ENCODE measurements at places on chromosomes 16 and 17. TPM values are rescaled to one million over a fixed set of nuclear protein-coding genes. Genes with fewer than 3 reads are reported as not detected.

Gene STAT3
- total RNA-seq = 254 TPM

DNA sequence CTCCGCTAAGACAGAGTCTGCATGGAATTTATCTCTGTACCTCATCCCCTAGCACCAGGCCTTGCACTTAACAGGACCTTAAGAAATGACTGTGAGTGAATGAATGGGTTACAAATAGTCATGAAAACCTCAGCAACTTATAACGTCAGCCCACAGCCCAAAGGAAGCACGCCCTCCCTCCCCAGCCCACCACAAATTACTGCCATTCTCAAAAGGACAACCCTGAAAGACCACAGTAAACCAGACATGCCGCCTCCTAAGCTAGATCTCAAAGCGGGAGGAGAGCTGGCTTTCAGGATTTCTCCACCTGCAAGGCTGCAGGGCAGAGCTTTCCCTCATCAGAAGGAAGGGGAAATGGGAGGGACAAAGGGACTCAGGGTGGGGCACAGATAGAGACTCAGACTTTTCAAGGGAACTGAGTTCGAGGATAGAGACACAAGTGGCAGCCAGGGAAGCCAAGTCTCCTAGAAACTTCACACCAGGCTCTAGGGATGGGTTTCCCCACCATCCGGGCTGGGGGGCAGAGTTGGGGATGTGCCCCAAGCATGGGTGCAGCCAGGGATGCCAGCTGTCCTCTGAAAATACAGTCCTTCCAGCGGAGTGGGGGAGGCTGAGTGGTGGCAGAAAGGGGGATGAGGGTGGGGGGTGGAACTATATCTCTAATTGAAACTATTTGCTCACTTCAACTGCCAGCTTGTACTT lies 56.7 kb downstream of the PLXDC1 start:
- no peaks in the 10 kb centered on the region for H3K36me3 ChIP-seq
- H3K4me3 ChIP-seq = no peak overlapping the region
- H3K27me3 ChIP-seq = no peaks in the 10 kb centered on the region
- H3K27ac ChIP-seq = no peak overlapping the region
- DNase-seq = no peak

Gene GPR179
- total RNA-seq = 0.13 TPM

DNA sequence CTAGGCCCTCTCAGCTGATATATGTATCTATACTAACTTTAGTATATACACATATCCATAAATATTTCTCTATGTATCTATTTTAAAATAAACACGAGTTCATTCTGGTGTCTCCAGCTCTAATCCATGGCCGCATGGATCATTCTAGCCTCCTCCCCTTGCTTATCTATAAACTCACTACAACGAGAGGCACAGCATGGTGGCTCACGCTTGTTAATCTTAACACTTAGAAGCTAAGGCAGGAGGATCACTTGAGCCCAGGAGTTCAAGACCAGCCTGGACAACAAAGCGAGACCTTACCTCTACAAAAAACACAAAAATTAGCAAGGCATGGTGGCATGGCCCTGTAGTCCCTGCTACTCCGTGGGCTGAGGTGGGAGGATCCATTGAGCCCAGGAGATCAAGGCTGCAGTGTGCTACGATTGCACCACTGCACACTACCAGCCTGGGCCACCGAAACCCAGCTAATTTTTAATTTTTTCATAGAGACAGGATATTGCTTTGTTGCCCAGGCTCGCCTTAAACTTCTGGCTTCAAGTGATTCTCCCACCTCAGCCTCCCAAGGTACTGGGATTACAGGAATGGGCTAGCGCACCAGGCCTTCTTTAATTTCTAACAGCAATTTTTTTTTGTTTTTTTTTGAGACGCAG lies 3.9 kb upstream of the ZNF207 start:
- no peak for DNase-seq
- H3K36me3 ChIP-seq = no peaks in the 10 kb centered on the region
- H3K27me3 ChIP-seq = no peaks in the 10 kb centered on the region
- peaks cover 9% of the 10 kb centered on the region for H3K4me1 ChIP-seq

Gene C17orf50
- total RNA-seq = not detected

- no peak overlapping the region for H3K27ac ChIP-seq
- no peaks in the 10 kb centered on the region for H3K27me3 ChIP-seq
- no peaks in the 10 kb centered on the region for H3K4me1 ChIP-seq
- DNase-seq = no peak
These were observed 49.6 kb upstream of the NKD1 start for GRCh38 chr16:50498431-50499155.

GRCh38 chr16:65499566-65499965 lies 377.7 kb upstream of the CDH11 start:
- no peaks in the 10 kb centered on the region for H3K27me3 ChIP-seq
- no peaks in the 10 kb centered on the region for H3K4me1 ChIP-seq
- no peak overlapping the region for H3K27ac ChIP-seq
- H3K36me3 ChIP-seq = no peaks in the 10 kb centered on the region

DNA sequence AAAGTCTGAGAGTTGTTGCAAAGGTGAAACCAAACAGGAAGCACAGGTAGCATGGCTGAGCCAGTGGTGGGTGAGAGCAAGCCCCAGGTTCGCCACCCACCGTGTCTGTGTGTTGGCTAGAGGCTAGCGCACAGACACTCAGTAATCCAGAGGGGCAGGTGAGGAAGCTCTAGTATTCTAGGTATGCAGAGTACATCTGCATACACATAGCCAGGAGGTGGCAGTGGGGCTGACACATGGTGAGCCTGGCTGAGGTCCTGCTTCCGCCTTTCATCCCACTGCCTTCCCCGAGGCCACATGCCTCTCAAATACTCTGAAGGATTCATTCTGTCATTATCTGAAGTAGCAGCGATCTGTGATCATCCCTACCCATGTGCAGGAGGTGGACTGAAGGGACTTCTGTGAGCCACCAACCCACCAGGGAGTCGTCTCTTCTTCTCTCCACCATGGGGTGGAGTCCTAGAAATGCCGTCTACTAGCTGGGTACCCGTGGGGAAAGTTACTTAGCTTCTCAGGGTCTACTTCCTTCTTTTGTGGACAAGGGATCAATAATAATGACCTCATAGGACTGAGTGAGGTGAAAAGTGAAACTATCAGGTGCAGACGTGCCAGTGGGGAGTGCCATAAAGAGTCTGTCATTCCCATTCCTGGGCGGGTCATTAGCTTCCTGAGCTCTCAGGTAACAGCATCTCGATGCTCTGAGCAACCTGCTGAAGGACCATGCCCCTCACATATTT lies 36.0 kb upstream of the ICAM2 start:
- no peaks in the 10 kb centered on the region for H3K4me1 ChIP-seq
- H3K36me3 ChIP-seq = peaks cover 28% of the 10 kb centered on the region
- no peak overlapping the region for H3K27ac ChIP-seq
- H3K4me3 ChIP-seq = no peak overlapping the region

Gene FN3KRP
- 14.7 TPM for total RNA-seq

Data from upper lobe of left lung (tissue), 6 donors.